Activated T-cell treated with anti-CD3 and anti-CD28 coated beads for 4 hours (primary cell): ENCODE measurements at places on chromosomes 2 and 18.

DNA sequence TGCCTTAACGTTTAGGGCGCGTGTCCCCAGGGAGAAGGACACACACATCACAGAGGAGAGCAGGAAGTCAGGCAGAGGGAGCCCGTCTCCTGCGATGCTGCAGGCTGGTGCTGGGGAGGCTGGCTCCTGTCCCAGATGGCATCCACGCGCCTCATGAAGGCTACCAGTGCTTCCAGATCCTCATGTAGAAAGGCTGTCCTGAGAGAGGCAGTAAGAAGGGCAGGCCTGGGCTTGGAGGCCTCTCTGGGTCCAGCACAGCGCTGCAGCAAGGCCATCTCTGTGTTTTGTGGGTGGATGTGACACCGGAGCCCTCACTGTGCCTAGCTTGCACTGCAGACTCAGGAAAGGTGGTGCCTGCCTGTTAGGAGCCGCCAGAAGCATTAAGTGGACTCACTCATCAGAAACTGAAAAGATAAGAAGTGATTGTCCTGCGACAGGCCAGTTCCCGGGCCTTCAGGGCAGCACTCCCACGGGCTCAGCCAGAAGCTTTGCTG lies 62.7 kb downstream of the FAM168B start:
- no peak for DNase-seq

- DNase-seq: peak; percentile 53
These were observed at the start of gene KIF3C for GRCh38 chr2:25982273-25982967. Gene KIF3C, minus strand, starts transcription at chr2:25982497. Its CDS starts 580 bp downstream, at chr2:25981917.

GRCh38 chr2:134290358-134290757 lies 36.5 kb downstream of the MGAT5 start:
- no peak for DNase-seq

GRCh38 chr18:78422336-78422735 lies 557.3 kb upstream of the SALL3 start:
- DNase-seq: no peak

DNA sequence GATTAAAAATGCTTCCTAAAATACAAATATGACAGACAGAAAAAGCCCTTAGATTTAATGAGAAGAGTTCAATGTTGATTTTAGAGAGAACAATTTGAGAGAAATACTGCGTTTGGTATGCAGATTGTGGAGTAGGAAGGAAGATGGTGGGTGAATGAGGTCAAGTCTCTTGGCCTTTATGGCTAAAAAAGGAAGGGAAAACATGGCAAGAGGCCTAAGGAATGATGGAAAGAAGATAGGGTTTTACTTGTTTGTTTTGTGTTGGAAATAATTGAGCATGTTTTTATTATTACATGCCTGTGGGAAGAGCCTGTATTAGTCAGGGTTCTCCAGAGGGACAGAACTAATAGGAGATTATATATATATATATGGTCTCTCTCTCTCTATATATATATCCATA lies 318.1 kb downstream of the TRIB2 start:
- DNase-seq: no peak

DNA sequence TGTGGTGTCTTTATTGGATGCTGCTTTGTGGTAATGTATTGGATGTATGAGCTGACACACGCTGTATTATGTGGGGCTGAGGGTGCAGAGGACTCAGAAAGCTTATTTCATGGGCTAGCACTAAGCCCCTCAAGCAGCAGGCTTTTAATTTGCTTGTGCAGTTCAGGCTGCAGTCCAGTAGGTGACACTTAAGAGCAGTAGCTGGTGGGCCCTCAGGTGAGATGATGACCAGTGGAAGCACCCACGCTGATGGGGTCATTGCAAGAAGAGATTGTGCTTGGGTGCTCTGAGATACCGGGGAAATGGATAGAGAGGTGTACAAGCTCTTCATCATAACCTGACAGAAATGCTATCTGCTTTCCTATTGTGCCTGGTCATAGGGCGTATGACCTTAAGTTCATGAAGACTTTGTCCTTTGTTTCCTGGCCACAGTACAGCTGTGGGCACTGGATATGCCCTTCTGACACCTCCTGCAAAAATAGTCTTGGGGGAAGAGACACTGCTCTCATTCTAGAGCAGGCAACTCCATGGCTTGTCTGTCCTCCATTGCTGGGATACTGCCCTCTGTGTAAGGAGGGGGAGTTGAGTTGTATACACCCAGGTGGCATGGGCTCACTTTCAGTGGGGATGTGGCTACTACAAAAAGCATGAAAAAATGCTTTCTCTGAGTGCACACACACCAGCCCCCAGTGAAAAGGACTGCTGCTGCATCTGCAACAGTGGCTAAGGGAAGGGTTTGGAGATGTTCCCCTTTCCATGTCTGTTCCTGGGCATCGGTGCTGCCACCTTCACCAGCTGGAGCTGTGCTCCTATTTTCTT lies 205.7 kb upstream of the ZSWIM2 start:
- no peak for DNase-seq

- no peak for DNase-seq
These were observed 1012.1 kb downstream of the TMEM182 start for GRCh38 chr2:103773884-103774283.

GRCh38 chr2:112251271-112251670 lies 3.6 kb downstream of the ZC3H8 start:
- DNase-seq: no peak

DNA sequence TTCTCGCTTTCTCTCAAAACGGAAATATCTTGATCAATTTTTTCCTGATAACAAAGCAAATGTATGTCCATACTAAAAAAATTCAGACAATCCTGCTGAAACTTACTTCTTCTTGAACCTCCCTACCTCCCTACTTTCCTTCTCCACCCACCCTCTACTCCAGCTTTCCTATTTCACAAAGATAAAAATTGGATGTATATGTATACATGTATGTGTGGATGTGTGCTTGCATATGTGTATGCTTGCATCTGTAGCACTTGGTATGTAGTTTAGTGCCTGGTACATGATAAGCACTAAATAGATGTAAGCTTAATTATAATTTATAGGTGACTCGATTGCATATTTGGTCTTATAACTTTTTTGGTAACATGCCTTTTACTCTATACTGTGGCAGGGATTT lies 167.5 kb upstream of the ITGA4 start:
- no peak for DNase-seq

DNA sequence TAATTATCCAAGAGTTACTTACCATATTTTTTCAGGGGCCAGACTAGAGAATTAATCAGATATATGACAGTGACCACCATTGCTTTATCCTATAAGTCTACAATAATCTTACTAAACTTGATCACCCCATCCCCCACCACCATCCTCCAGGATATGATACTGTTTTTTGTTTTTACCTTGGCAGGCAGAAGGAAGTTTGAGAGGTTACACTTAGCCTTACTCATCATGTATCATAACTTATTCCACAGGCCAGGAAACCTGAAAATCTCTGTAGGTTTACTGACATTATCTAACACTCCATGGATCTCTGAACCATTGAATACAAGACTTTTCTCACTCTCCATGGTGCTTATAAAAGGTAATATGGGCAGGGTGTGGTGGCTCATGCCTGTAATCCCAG lies 602.7 kb downstream of the KCNJ3 start:
- no peak for DNase-seq

- DNase-seq: no peak
These were observed 598 bp upstream of the SNRNP200 start for GRCh38 chr2:96305979-96306308.

GRCh38 chr2:33062665-33063250 lies 116.0 kb downstream of the LTBP1 start:
- no peak for DNase-seq

DNA sequence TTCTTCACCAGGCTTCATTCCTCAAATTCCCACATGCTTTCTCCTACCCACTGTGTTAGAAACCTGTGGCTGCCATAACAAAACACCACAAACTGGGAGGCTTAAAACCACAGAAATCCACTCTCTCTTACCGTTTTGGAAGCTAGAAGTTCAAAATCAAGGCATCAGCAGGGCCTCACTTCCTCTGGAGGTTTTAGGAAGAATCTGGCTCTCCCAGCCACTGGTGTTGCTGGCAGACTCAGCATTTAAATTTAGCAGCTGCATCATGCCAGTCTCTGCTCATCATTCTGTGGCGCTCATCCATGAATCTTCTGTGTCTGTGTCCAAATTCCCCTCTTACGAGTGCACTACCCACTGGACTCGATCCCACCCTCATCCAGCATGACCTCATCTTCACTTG lies 248.5 kb downstream of the ZNF516 start:
- DNase-seq: no peak

DNA sequence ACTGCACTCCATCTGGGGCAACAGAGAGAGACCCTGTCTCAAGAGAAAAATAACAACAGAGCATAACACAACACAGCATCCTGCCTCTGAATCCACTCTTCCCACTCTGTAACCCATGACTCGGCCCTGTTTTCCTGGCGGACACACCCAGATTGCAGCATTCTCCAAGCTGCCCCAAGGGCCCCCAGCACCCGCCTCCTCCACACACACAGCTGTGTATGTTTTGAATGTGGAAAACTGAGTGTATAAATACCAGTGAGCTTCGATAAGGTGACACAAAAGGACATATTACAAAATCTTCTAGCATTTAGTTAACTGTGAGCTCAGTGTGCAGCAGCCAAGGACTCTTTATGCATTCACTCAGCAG lies 13.0 kb downstream of the IMPA2 start:
- DNase-seq: no peak

DNA sequence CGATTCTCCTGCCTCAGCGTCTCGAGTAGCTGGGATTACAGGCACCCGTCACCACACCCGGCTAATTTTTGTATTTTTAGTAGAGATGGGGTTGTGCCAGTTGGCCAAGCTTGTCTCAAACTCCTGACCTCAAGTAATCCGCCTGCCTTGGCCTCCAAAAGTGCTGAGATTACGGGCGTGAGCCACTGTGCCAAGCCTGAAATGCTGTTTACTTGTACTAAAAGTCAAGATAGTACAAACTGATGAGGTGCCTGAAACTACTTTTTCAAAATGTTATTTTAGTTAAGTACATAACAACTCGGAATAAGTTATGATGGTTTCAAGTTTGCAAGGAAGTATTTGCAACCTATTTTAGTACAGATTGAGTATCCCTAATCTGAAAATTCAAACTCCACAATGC lies 85.7 kb downstream of the CEP192 start:
- no peak for DNase-seq

- no peak for DNase-seq
These were observed 85.9 kb downstream of the APOB start for GRCh38 chr2:20957788-20958525.

DNA sequence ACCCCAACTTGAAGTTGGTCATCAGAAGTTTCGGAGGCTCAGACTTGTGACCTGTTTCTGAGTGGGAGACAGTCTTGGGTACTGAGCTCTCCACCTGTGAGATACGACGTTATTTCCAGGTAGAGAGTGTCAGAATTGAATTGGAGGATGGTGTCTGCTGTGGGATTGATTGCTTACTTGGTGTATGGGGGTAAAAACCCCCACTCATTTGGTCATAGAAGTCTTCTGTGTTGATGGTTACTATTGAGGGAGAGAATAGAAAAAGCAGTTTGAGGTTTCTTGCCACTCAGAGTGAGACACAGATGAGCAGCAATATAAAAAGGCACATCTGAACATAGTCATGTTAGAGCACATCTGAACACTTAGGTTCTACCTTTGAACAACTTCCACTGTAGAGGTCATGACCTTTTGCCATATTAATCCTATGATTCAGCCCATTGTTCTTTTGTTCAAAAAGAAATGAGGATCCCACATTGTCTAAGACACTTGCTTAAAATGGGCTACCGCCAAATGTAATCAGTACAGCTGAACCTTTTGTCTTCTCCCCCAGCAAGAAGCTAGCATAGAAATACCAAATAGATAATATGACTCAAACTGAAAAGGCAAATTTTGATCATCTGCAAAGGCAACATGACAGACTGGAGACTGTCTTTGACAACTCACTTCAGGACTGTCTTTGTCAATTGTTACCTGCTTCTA lies 73.3 kb downstream of the NAB1 start:
- DNase-seq: no peak
